ENCODE measurements at places on chromosomes 1 and 21. TPM values are rescaled to one million over a fixed set of nuclear protein-coding genes. Genes with fewer than 3 reads are reported as not detected.
A peak's percentile ranks its signal among the peaks of the same experiment; 100 is the strongest.

Gene IL10
- total RNA-seq: 6.1 TPM

Gene SMCP
- total RNA-seq: not detected

Gene KRTAP19-3
- not detected for total RNA-seq

Gene MCOLN3
- 0.38 TPM for total RNA-seq

Gene DISC1
- 7.9 TPM for total RNA-seq

Gene ZNF692
- total RNA-seq: 17.6 TPM

GRCh38 chr1:59510249-59510648, 213.4 kb downstream of the FGGY start:
- no peak for DNase-seq

- no peak for DNase-seq
These were observed 4.5 kb downstream of the EPHA2 start for GRCh38 chr1:16151196-16151994.

DNA sequence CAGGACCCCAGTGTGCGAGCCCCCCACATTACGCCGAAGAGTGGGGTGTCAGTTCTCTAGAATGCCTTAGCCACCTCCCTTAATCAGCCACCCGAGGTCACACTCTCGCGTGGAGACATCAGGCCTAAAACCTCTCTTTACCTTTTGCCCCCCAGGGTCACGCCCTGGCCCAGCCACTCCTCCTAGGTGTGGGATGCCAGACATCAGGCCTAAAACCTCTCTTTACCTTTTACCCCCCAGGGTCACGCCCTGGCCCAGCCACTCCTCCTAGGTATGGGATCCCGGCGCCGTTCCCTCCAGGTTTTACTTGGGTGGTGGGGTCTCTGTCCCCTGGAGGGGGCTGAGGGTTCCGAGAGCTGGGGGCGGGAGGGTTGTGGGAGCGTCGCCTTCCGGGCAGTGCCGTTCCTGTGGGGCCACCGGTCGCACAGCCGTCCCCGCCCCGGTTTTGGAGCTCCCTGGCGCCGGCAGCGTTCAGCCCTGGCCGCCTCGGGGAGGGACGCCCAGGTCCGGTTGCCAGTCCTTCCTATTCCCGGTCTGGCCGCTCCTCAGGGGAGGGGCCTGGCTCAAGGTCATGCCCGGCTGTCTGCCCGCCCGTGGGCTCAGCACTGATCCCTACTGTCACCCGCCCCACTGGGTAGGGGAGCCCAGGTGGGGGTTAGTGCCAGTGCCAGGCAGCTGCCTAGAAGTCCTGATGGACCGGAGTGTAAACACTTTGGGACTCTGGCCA, 882 bp downstream of the VPS13D start:
- DNase-seq: peak; percentile 89

DNA sequence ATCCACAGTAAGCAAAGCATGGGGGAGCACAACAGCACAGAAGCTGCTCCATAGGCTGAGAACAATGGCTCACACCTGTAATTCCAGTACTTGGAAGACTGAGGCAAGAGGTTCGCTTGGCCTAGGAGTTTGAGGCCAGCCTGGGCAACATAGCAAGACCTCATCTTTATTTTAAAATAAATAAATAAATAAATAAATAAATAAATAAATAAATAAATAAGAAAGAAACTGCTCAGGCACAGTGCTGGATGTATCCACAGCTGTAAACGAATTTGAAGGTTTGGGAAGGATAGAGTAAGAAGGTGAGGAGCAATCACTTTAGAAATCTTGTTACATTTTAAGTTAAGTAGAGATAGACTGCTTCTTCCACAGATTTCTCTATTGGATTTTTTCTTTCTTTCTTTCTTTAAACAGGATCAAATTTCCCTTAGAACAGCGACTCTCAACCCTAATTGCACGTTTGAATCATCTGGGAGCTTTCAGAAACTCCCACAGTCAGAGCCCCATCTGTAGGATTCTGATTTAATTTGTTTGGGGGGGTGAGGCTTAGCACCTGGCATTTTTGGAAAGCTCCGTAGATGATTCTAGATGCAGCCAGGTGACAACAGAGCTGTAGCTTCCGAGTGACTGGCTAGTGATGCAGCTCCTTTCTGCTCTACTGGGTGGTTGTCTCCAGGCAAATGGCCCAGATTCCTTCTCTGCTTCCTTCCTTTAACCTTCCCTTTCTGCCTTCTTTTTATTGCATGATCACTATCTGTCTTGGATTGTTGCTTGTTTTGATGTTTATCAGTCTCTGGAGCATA, 53.5 kb downstream of the S1PR1 start:
- no peak for DNase-seq

GRCh38 chr1:45787905-45788304, 15.5 kb upstream of the MAST2 start:
- DNase-seq: no peak

- DNase-seq: no peak
These were observed 48.9 kb downstream of the ATP6V1G3 start for GRCh38 chr1:198491596-198491995.

GRCh38 chr1:22848405-22848804, 124.3 kb downstream of the LACTBL1 start:
- no peak for DNase-seq

DNA sequence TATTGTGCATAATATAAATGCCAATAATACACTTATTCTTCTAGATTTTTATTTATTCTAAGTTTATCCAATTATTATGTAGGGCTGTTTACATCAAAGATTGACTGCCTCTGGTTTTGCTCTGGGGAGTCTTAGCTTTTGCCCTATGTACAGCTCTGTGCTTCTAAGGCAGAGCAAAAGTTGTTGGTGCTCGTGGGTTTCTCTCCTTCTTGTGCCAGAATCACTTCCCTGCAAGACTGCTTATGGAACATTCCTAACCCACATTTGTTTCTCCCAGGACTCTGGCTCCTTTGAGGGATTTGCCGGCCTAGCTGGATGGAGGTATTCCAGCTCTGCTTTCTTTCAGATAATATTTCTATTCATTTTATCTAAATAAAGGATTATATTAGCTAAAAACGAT, 849.1 kb downstream of the USP25 start:
- no peak for DNase-seq

GRCh38 chr1:25430967-25431881, 527 bp downstream of the MACO1 start:
- DNase-seq: no peak
